ENCODE measurements at places on chromosomes 16 and 17.

- DNase-seq, result peak; percentile 34
Observed at GRCh38 chr16:3578610-3579551, 1.7 kb upstream of the NLRC3 start.

DNA sequence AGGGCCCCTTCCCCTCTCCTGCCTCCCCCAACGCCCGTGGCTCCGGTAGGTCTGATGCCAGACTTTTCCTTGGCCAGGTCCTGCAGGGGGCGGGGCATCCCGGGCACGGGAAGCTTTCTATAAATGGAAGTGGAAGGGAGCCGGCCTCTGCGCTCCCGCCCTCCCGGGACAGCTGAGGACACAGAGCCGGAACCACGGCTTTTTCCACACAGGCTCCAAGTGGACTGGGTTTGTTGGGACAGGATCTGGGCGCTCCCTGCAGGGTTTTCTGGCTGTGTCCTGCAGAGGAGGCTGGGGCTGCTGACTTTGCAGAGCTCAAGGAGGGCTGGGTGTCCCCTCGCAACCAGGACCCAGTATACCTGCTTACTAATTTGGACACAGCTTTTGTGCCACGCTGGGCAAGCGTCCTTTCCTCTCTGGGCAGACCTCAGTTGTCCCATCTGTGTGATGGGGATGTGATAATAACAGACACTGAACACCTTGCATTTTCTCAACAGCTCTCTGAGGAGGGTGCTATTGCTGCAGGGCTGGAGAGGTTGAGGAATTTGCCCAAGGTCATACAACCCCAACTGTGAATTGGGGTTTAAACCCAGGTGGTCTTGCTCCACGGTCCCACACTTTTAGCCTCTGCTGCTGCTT, 1.8 kb downstream of the TNS4 start:
- DNase-seq, result no peak

- peak; percentile 40 for DNase-seq
Observed at GRCh38 chr16:31427441-31428278, 500 bp downstream of the COX6A2 start.

- DNase-seq, result no peak
Observed at GRCh38 chr17:75874323-75875181, 3.8 kb downstream of the TRIM47 start.

DNA sequence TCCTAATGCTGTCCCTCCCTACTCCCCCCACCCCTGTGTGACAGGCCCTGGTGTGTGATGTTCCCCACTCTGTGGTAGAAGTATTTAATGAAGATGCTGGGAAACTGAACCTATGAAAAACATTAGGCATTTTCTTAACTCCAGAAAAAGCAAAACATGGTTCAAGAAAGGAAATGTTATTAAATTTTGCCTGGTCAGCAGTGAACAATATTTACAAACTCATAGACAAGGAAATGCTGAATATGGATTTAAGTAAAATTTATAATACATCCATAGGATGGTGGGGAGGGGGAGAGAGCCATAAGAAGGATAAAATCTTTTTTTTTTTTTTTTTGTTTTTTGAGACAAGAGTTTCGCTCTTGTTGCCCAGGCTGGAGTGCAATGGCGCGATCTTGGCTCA, 10.8 kb upstream of the CRYBA1 start:
- DNase-seq, result no peak
